ENCODE measurements at places on chromosomes 1 and 21.

GRCh38 chr1:102466487-102466886 lies 469.8 kb upstream of the OLFM3 start:
- DNase-seq, result no peak

DNA sequence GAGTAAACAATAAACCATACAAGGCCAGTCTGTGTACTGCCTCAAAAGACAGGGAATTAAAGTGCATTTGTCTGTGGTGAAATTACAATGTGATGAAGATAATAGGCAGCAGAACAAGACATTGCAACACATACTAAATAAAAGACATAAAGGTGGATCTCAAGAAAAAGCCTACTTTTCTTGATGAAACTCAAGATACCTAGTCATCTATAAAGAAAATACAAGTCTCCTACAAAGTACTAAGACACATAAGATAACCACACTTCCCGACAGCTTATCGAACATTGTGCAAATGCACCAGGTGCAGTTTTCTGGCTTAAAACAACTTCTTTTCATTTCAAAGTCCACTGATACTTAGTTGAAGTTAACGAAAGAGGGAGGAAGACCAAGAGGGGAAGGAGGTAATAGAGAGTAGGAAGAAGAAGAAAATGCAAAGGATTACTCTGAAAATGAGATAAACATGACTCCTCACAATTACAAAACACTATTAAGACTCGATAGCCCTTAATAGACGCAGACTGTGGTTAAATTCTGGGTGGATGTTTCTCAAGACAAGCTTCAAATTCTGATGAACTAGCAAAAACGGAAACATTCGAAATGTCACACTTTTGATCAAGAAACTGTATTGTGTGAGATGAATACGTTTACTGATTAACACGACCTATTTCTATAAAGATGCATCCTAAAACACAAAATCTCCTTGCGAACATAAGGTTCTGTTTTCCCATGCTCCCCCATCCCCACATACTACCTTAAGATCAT lies 2.0 kb downstream of the HNRNPR start:
- no peak for DNase-seq

GRCh38 chr1:95023399-95024043 lies 49.2 kb downstream of the ALG14 start:
- no peak for DNase-seq

GRCh38 chr1:3993619-3994375 lies 93.7 kb upstream of the C1orf174 start:
- no peak for DNase-seq

- no peak for DNase-seq
Measured at GRCh38 chr1:95453053-95453452, 219.0 kb downstream of the RWDD3 start.

DNA sequence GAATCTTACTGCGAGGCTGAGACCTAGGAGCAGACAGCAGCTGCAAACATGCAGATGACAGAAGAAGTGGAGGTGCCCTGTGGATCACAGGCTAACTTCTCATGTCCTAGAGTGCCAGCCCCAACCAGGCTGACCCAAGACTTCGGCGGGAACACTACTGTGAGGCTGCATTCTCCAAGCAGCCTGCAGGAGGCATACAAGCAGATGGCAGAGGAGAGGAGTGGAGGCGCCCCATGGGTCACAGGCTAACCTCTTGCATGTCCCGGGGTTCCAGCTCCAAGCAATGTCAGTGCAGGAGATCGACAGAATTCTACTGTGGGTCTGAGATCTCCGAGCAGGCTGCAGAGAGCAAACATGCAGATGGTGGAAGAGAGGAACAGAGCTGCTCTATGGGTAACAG lies 98.1 kb upstream of the ZNF678 start:
- DNase-seq, result no peak

All from omental fat pad (tissue), 4 donors.